ENCODE measurements at places on chromosomes 2 and 18.
A peak's percentile ranks its signal among the peaks of the same experiment; 100 is the strongest.

GRCh38 chr2:195313962-195314361, 343.1 kb upstream of the SLC39A10 start:
- no peak for DNase-seq

DNA sequence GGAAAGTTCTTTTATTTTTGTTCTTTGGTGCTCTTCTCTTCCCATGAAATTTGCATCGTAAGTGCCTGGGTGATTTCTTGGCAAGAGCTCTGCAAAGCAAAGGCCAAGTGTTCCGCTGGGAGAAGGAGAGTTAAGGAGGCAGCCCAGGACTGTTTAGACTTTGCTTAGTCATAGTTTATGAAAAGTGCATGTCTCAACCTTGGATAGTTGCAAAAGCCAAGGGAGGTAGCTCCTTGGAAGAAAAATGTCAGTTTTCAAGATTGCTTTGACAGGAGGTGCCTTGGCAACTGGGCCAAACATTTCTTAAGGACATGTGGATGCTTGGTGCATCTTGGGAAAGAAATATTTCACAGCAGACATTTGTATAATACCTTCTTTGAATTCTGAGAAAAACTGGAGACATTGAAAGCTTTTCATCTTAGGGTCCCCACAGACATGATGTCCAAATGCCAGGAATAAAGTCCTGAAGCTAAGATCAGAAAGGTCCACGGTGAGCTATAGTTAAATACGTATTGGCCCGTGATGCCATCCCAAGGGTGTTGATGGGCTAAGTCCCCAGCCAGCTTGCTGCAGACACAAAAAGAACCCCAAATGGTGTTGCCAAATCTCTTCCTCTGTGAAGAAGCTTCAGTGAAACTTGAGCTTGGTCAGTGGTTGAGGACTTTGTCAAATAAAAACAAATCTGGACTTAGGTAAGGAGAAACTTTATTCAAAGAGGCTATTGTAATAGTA, 96.3 kb upstream of the THUMPD2 start:
- DNase-seq, result no peak

DNA sequence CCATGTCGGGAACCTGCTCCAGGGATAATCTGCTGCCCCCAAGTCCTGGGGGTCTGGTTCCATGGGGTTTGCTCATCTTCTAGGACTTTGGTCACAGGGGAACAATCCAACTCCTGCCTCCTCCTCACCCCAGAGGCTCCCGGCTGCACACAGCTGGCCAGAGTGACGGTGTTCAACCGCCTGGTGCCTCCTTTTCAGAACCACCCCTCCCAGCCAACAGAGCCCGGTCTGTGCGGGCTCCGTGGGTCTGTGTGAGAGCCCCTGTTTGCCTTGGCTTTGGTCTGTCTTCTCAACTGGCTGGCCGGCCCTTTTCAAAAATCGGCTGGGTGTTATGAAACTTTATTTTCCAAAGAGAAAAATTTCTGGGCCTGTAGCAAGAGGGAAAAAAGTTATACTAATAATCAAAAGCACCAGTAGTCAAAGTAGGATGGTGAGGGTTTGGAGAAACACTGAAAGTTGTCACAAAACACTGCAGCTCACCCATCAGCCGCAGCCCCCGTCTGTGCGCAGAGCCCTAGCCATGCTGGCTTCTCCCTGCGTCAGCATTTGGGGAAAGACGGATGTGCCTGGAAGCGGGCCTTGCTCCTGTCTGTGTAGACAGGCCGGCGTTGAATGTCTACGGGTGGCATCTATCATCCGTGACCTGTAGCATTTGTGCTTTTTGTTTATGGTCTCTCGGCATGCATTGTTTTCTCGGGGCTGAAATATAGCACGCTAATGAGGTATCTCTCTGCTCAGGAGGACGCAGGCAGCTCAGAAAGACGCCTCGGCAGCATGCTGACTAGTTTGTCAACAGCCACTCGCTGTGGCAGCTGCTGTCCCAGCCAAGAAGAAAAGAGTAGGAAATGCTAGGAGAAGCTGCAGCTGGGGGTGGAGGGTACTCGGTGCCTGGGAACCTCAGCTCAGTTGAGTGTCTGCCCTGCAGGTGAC, 138.6 kb downstream of the GLI2 start:
- no peak for DNase-seq

GRCh38 chr2:189854187-189854586, 69.9 kb downstream of the PMS1 start:
- no peak for DNase-seq

GRCh38 chr18:48924630-48925490, 25.9 kb downstream of the SMAD7 start:
- no peak for DNase-seq

DNA sequence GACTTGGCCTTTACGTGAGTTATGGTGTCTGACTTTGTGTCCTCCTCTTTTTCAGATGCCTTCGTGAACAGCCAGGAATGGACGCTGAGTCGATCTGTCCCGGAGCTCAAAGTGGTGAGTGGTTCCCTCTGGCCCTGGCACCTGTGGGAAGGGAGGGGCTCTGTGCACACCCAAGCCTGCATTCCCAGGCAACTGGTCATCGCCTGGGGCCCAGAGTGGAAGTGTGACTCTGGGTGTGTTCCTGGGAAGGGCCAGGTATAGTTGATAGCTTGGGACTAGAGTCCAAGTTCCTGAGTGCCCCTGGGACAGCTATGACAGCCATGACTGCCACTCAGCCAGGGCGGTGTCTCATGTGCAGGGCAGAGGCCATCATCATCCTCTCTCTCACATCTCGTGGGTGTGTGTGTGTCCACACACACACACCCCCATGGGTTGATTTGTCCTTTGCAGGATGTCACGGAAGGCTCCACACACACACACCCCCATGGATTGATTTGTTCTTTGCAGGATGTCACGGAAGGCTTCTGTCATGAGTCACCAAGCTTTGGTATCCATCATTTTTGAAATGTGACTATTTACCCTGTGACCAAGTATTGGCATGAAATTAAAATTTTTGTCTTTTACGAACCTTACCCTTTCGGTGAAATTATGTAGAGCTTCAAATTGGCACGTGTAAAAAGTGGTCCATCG, 215.4 kb downstream of the AGAP1 start:
- DNase-seq, result no peak

- DNase-seq, result peak; percentile 74
Measured at GRCh38 chr2:205482399-205483081, 199.8 kb upstream of the NRP2 start.

DNA sequence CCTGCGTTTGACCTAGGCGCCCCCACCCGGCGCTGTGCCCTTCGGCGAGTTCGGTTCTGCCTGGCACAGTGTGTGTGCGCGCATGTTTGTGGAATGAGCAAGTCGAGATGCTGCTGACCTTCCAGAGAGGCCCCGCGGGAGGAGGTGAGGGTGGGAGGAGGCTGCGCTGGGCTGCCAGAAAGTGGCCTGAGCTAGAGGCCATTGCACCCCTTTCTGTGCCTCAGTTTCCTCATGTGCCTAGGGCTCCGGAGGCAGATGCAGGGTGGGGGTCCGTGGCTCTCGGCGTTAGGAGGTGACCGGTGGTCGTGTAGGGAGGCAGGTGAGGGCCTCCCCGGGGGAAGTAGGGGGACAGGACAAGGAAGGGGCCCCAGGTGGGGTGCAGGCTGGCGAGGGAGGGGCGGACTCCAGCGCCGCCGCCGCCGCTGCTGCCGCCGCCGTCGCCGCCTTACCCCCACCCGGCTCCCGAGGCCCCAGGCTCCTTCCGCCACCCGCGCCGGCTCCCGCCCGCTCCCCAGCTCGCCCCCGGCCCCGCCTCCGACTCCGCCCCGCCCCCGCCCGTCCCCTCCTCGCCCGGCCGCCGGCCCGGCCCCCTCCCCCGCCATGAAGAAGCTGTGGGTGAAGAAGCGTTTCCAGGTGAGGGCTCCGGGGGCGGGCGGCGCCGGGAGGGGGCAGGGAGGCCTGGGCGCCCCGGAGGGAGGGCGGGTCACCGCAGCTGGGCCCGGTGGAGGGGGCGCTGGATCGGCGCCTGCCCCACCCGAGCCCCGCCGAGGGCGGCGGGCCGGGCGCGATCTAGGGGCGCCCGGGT, 7.0 kb downstream of the SPEG start:
- no peak for DNase-seq

- DNase-seq, result no peak
Measured at GRCh38 chr18:48202006-48202348, 207.2 kb downstream of the ZBTB7C start.

GRCh38 chr18:3135536-3135935, 84.2 kb downstream of the MYOM1 start:
- no peak for DNase-seq

DNA sequence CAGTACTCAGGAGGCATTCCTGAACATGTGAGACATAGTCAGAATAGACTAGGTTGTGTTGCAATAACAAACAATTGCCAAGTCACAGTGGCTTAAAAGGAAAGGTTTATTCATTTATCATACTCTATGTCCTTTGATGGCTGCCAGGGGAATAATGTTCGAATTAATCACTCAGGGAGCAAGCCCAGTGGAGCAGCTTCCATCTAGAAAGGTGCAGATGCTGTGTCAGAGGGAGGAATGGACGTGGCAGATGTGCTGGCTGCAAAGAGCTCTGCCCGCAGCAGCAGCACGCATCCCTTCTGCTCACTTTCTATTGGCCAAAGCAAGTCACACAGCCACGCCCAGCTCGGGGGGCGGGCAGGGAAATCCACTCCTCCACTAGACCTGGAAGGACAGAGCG, 105.9 kb upstream of the AQP4 start:
- no peak for DNase-seq

DNA sequence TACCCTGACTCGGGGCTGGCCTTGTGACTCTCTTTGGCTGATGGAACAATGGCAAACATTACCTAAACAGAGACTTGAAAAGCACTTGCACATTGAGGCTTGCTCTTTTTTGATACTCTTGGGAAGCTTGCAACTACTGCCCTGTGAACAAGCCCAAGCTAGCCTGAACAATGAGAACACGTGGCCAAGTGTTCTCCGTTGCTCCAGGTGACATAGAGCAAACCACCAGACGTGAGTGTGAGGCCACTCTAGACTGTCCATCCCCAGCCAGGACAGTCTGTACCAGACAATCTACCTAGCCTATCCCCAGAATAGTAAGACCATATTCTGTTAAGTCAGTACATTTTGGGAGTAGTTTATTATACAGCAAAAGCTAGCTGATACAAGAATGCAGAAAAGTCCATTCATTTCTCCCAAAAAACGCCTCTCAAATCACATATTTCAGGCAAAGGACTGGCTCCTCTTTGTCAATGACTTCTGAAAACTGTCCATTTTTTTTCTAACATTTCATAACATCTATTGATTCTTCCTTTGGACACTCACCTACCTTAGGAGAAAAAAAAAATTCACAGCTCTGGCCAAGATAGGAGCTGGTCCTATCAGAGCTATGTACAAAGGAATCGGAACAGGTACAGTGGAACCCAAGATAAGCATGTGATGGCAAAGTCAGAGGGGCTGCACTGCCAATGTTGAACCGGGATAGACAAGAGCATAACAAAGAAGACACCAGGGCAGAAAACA, 142.1 kb upstream of the PKDCC start:
- DNase-seq, result no peak

DNA sequence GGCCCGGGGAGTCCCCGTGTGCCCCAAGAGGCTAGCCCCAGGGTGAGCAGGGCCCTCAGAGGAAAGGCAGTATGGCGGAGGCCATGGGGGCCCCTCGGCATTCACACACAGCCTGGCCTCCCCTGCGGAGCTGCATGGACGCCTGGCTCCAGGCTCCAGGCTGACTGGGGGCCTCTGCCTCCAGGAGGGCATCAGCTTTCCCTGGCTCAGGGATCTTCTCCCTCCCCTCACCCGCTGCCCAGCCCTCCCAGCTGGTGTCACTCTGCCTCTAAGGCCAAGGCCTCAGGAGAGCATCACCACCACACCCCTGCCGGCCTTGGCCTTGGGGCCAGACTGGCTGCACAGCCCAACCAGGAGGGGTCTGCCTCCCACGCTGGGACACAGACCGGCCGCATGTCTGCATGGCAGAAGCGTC, 16.9 kb upstream of the FAHD2A start:
- no peak for DNase-seq

All from H1 (cell line).